Umbilical cord (tissue), 2 donors: ENCODE measurements at places on chromosomes 1 and 21. TPM values are rescaled to one million over a fixed set of nuclear protein-coding genes. Genes with fewer than 3 reads are reported as not detected.

DNA sequence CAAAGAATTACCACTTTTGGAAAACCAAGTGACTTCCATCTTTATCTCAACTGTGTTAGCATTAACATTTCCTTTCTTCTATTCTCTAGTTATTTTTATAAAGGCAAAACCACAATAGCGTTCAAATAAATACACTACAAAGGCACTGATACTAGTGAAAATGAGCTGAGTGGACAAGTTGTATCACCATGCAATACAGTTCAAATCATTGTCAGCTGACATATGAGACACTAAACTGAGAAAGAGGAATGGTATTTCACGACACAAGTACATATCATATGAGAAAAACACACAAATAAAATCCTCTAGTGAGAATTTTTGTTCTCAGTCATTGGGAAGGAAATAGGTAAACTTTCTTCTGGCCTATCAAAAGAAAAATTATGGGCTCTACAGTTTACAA, 26.2 kb downstream of the ENAH start:
- no peak for DNase-seq

DNA sequence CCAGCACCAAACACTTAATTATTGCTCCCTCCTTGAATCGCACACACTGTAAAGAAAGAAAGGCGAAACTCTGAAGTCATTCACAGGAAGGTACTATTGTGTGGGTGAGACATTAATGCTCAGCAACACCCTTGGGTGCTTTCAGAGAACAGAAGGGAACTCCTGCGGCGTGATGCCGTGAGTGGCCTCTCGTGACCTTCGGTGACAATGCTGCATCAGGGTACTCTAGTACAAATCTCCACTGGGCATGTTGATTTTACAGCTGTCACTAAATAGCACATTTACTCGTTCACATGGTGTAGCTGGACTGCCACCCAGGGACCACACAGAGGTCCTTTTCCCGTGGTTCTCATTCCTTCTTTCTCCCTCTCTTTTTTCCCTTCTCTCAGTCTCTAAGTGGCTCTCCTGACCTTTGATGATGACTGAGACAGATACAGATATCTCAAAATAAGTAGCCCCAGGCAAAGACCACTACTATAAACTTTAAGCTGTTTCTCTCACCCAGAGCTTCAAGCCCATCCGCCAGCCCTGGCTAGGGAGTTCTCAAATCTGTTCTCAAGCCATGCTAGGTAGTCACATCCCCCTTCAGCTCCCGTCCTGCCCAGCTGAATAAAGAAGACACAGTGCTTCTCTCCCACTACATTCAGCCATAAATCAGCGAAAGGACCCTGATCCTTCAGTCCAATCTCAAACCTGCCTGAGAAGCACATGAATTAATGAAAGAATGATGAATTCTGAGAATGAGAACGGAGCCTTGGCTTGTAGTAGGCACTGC, 223.4 kb upstream of the FMN2 start:
- no peak for DNase-seq

DNA sequence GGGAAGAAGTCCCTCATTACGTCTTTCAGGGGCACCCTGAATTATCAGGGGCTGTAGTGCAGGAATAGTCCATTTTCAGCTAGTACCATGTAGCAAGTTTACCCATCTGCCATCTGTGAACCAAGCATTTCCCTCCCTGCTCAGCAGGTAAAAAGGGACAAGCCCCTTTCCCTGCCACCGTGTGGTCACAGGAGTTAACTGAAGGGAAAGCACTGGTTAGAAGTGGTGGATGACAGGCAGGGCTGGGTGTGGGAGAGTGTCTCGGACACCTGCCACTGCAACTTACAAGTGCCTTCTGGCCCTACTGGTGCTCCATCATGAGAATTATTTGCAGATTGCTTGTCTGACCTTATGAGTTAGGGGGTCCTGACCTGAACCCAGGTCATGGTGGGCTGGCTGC, 32.0 kb upstream of the IGSF5 start:
- DNase-seq = no peak

DNA sequence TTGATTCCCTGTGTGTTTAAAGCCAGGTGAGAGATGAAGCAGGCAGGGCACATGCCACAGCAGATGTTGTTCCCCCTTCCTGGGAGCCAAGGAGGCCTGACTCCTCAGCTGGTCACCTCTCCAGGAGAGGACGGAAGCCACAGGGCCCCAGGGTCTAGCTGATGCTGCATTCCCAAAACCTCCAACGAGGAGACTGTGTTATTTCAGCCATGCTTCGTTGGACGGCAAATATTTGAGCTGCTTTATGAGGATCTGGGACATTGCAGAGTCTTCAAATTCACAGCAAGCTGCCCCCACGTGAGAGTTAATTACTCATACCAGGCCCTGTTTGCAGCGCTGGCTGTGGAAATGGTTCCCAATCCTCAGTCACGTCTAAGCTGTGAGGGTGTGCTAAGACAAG, 85.3 kb downstream of the CDC7 start:
- no peak for DNase-seq

DNA sequence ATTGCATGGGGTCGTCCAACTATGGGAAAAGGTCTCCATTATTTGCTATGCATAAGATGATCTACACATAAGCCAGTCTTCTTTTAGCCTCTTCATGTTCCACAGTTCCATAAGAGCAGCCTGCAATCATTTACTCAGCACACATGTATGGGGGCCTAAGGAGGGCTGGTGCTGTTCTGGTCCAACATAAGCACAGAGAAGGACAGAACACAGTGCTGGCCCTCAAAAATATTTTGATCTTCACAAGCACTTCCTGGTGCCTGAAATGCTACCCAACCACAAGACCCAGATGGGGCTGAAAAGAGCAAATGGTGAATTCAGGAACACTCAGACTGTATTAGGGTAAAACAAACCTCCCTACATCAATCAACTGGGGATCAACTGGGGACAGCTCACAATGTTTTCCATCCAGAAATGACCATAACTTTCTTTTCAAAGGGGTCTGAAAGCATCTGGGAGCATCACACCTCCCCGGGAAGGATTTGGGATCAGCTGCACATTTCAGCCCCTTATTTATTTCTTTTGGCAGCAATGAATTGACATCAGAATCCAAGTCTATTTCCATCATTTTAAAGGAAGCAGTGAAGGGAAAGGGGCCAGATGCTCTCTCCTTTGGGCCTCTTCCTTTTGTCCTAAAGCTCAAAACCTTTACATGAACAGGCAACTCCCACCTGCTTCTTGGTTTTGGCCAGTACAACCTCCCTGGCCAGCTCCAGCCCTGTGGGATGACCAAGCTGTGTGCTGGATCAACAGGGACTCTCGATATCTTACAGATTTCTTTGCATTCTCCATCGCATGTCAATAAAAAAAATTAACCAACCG, 45.7 kb downstream of the KCNN3 start:
- no peak for DNase-seq

DNA sequence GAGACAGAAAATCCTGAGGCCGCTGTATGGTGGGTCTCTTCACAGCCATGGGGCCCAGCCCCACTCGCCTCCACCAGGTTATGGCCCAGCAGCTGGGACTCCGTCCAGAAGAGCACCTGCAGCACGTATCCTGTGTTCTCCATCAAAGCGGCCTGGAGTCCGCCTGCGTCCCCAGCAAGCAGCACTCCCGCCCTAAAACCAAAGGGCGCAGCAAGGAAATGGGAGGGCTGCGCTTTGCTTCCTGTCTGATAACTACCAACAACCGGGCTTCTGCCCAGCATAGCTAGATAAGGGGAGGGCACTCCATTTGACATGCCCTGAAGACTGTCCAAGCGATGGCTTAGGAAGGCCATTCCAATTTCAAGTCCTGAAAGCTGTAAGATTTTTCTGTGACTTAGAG, 119.9 kb downstream of the KCNJ15 start:
- DNase-seq = no peak

DNA sequence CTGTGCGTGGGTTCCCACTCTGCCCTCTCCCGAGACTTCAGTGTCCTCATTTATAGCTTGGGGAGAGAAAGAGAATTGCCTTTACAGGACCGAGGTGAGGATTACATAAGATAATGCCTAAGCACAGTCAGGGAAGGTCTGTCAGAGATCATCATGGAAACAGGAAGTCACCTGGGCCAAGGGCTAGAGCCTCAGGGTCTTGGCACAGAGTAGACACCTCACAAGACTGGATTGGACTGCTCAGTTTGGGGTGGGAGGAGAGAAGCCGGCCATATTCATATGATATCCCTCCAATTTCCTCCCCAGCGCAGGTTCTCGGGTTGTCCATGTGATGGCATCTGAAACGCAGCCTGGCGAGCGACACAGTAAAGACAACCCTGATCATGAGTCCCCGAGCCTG, 3.8 kb downstream of the CNR2 start:
- DNase-seq = no peak

DNA sequence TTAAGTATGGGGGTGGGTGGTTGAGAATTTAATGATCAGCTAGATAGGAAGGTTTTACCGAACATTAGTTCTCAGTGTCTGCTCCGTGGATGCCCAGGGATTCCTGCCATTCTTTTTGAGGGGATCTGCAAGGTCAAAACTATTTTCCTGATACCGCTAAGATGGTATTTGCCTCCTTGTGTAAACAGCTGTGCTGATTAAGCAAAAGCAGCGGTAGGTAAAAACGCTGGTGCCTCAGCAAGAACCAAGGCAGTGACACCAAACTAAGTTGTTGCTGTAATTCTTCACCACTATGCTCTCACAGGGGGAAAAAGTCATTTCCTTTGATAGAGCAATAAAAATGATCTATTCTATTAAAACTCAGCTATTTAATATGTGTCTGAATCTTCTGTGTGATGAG, 229.0 kb downstream of the FMN2 start:
- no peak for DNase-seq

- DNase-seq = no peak
Measured at GRCh38 chr1:168687816-168688215, 41.2 kb downstream of the DPT start.

DNA sequence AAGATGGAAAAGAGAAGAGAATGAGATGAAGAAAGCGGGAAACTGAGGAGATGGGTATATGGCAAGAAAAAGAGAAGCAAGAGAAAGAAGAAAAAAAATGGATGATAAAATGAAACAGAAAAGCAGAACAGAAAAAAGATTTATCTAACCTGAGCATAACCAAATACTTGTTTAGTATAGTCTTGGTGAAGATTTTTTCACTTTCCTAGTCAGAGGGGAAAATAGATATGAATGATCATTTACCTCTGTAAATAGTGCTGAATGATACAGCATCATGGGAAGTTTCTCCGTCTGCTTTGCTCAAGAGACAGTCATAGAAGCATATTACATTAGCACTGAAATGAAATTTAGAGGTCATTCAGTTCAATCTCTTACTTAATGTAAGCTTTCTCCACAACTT, 36.1 kb upstream of the PLPPR4 start:
- no peak for DNase-seq

GRCh38 chr21:15686506-15686905, 43.3 kb upstream of the USP25 start:
- no peak for DNase-seq

DNA sequence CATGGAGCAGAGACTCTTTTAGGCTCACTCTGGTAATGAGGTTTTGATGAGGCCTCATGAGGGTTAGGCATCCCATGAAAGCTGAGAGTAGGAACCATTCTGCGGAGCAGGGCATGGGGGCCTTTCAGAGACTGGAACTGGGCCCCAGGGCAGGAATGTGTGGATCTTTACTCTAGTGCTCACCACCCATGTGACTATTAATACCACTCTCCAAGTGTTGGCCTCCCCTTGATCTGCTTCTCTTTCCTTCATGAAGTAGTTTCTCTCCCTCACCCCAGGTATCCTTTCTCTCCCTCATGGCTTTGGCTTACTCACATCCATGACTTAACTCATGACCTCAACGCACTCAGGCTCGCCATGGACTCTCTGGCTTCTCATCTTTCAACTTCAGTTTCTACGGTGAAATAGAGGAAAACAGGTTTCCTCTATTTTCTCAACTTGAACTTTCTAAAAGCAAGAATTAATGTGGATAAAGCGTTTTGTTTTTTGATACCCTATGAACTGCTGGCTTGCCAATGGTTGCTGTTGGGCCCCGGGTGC, 50.5 kb upstream of the GADD45A start:
- no peak for DNase-seq

DNA sequence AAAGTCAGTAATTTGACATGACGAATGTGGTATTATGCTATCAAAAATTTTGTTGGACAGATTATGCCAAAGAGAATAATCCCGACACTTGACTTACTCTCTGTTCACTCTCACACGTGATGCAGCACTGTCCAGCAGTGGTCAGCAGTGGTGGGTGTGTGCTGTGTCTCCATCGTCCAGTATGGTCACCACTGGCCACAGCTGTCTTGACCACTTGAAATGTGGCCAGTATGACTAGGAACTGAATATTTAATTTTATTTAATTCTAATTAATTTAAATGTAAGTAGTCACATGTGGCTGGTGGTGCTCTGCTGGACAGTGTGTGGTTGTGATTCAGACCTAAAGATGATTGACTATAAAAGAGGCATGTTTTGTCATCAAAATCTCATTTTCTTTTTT, 24.0 kb downstream of the URB2 start:
- DNase-seq = no peak

DNA sequence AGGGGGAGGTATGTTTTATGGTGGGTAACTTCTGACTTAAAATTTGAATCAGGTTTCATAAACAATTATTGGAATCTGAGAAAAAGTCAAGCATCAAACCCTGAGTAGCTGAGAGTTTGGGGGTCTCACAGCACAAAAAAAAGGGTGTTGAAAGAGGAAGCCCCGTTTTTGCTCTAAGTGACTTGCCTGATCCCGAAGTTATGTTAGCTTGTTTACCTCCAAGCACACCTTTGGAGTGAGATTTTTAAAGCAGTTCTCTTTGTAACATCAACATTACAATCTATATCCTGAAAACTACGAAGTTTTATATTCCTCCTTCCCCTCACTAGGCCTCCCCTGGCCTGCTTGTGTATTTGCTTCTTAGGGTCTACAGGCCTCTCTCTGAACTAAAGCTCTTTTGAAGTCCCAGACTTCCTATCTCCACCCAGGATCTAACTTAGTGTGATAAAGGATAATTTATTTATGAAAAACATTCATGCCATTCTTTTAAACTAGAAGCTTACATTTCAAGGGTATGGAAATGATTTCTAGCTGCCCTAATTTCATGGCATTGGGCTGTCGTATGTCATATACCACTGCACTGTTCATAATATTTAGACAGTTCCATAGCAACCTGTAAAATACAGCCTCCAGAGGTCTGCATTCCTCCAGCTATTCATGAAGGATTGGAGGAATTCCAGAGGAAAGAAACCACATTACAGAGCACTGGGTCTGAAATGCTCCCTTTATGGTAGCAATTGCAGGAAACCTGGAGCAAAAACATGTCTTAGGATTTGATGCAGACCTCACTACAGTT, 36.1 kb upstream of the RGS1 start:
- peak; percentile 98 for DNase-seq

GRCh38 chr1:200183637-200184036, 156.1 kb downstream of the NR5A2 start:
- DNase-seq = no peak

PCAT6 gene
- total RNA-seq = not detected

HUNK gene
- total RNA-seq = 3.1 TPM

LEFTY2 gene
- total RNA-seq = 144 TPM

WNT4 gene
- total RNA-seq = 14.0 TPM

SLFNL1 gene
- 1.9 TPM for total RNA-seq

RABIF gene
- total RNA-seq = 5.3 TPM

HSD3B2 gene
- 2.9 TPM for total RNA-seq

RGS16 gene
- total RNA-seq = 4.6 TPM

PRSS38 gene
- total RNA-seq = not detected

PRDM15 gene
- 4.3 TPM for total RNA-seq
